Chondrocyte (in vitro differentiated cells): ENCODE measurements at places on chromosomes 12 and 14.

GRCh38 chr14:86770186-86770585, 1222.8 kb downstream of the GALC start:
- no peaks in the 10 kb centered on the region for H3K27me3 ChIP-seq
- no peak for DNase-seq
- no peak overlapping the region for H3K27ac ChIP-seq
- no peak overlapping the region for H3K4me3 ChIP-seq
- no peaks in the 10 kb centered on the region for H3K36me3 ChIP-seq
- H3K4me1 ChIP-seq, result peaks cover 9% of the 10 kb centered on the region

- DNase-seq, result no peak
- H3K4me3 ChIP-seq, result peak overlapping the region; percentile 23
- H3K27me3 ChIP-seq, result no peaks in the 10 kb centered on the region
Measured at GRCh38 chr12:120257041-120257821, 8.3 kb downstream of the PXN start.

- peak overlapping the region; percentile 73 for H3K27ac ChIP-seq
- DNase-seq, result no peak
- H3K36me3 ChIP-seq, result no peaks in the 10 kb centered on the region
- H3K27me3 ChIP-seq, result no peaks in the 10 kb centered on the region
- peaks cover 77% of the 10 kb centered on the region for H3K4me1 ChIP-seq
- no peak overlapping the region for H3K4me3 ChIP-seq
Measured at GRCh38 chr14:71399057-71399487, 491.8 kb downstream of the PCNX1 start.

- peaks cover 50% of the 10 kb centered on the region for H3K4me1 ChIP-seq
- H3K27ac ChIP-seq, result peak overlapping the region; percentile 100
- no peak for DNase-seq
- H3K36me3 ChIP-seq, result no peaks in the 10 kb centered on the region
Measured at GRCh38 chr12:93379326-93379980, 1.7 kb downstream of the NUDT4 start.

DNA sequence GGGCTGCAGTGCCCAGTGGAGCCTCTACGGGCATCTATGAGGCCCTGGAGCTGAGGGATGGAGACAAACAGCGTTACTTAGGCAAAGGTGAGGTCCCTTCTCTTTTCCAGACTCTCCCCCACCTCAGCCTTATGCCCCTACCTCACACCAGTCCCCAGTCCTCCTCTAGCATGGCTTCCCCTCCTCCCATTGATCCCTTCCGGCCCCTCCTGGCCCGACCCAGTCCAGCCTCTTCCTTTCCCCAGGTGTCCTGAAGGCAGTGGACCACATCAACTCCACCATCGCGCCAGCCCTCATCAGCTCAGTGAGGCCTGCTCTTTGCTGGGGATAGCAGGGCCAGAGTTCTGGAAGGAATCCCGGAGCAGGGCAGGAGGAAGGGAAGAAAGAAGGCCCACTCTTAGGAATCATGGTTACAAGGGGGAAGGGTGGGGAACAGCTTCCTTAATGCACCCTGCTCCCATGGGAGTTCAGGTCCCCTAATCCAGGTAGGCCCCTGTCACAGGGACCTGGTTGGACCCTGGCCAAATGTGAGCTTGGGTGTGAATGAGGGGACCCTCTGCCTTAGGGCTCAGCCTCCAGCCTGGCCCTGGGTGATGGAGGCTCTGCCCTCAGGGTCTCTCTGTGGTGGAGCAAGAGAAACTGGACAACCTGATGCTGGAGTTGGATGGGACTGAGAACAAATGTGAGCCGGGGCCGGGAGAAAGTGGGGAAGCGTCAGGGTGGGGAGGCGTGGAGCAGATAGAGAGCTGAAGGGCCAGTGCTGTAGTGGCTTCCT, 2.2 kb downstream of the ENO2 start:
- H3K27me3 ChIP-seq, result no peaks in the 10 kb centered on the region
- peak overlapping the region; percentile 45 for H3K4me3 ChIP-seq
- peak; percentile 73 for DNase-seq
- H3K36me3 ChIP-seq, result peaks cover 9% of the 10 kb centered on the region
- H3K4me1 ChIP-seq, result peaks cover 31% of the 10 kb centered on the region

- no peak overlapping the region for H3K27ac ChIP-seq
- H3K4me1 ChIP-seq, result no peaks in the 10 kb centered on the region
- H3K36me3 ChIP-seq, result peaks cover 22% of the 10 kb centered on the region
Measured at GRCh38 chr14:77738559-77739250, 22.3 kb downstream of the SNW1 start.

- H3K36me3 ChIP-seq, result no peaks in the 10 kb centered on the region
- H3K27ac ChIP-seq, result no peak overlapping the region
- DNase-seq, result no peak
- H3K4me3 ChIP-seq, result no peak overlapping the region
- H3K4me1 ChIP-seq, result no peaks in the 10 kb centered on the region
- H3K27me3 ChIP-seq, result peaks cover 53% of the 10 kb centered on the region
Measured at GRCh38 chr14:67722293-67722692, 20.6 kb downstream of the RDH12 start.

- H3K27me3 ChIP-seq, result no peaks in the 10 kb centered on the region
- peaks cover 61% of the 10 kb centered on the region for H3K4me1 ChIP-seq
- DNase-seq, result no peak
Measured at GRCh38 chr12:95201056-95201670, 16.1 kb downstream of the FGD6 start.

- peaks cover 19% of the 10 kb centered on the region for H3K4me1 ChIP-seq
- no peak for DNase-seq
- H3K27ac ChIP-seq, result peak overlapping the region; percentile 95
- no peaks in the 10 kb centered on the region for H3K36me3 ChIP-seq
- H3K4me3 ChIP-seq, result peak overlapping the region; percentile 90
- H3K27me3 ChIP-seq, result no peaks in the 10 kb centered on the region
Measured at GRCh38 chr12:57935331-57935730, 6.0 kb upstream of the ATP23 start.

GRCh38 chr12:52151837-52152783, 39.7 kb downstream of the KRT80 start:
- H3K27ac ChIP-seq, result peak overlapping the region; percentile 65
- H3K36me3 ChIP-seq, result no peaks in the 10 kb centered on the region
- H3K4me3 ChIP-seq, result no peak overlapping the region
- H3K27me3 ChIP-seq, result no peaks in the 10 kb centered on the region
- DNase-seq, result no peak

DNA sequence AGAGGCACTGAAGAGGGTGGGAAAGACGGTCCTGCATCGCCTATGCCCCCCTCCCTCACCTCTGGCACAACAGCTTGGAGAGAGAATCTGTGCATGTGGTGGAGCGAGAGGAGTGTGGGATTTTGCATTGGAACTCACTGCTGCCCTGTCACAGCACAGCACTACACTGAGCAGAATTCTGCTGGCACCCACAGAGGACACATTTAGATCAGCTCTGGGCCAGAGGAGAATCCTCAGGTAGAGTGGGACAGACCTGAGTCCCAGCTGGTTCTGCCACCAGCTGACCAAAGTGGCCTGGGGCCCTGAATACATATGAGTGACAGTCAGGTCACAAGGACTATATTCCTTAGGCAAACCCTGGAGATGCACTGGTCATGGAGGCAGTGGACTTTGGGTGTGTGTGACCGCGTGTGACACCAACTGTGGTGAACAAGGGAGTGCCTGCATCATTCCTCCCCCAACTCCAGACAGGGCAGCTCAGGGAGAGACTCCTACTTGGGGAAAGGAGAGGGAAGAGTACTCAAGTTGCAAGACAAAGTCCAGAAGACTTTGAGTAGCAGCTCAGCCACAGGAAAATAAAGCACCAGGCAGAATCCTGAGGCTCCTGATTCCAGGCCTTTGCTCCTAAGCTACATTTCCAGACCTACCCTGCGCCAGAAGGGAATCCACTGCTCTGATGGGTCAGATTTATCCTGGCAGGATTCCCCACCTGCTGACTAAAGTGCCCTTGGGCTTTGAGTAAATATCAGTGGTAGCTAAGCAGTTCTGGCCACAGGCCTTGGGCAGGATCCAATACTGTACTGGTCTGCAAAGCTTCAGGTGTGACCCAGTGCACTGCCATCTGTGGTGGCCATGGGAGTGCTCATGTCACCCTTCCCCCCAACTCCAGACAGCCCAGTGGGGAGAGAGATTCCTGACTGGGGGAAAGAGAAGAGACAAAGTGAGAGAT, 10.6 kb upstream of the ACOT1 start:
- peaks cover 7% of the 10 kb centered on the region for H3K4me1 ChIP-seq
- no peak for DNase-seq
- H3K27ac ChIP-seq, result peak overlapping the region; percentile 13
- no peak overlapping the region for H3K4me3 ChIP-seq
- no peaks in the 10 kb centered on the region for H3K27me3 ChIP-seq

DNA sequence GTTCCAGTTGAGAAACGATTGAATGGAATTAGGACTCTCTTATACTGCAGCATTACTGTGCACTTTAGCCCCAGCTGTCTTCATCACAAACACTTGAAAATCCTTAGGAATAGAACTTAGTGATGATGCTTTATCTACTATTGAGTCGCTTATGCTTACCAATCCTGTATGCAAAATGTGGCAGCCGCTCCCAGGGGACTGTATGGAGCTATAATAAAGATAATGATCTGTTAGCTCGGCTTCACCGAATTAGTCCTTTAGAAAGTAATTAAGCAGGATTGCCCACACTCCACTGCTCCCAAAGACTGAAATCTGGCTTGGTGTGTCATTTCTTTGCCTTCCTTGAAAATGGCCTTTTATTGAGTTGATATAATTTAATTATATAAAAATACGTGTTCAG, 10.6 kb downstream of the EML1 start:
- H3K27me3 ChIP-seq, result no peaks in the 10 kb centered on the region
- H3K4me1 ChIP-seq, result peaks cover 19% of the 10 kb centered on the region
- H3K27ac ChIP-seq, result no peak overlapping the region
- H3K4me3 ChIP-seq, result no peak overlapping the region
- H3K36me3 ChIP-seq, result no peaks in the 10 kb centered on the region

GRCh38 chr12:123971449-123971769, 1.2 kb downstream of the CCDC92 start:
- peak overlapping the region; percentile 94 for H3K27ac ChIP-seq
- peak overlapping the region; percentile 89 for H3K4me3 ChIP-seq
- no peaks in the 10 kb centered on the region for H3K27me3 ChIP-seq
- no peak for DNase-seq
- H3K36me3 ChIP-seq, result peaks cover 5% of the 10 kb centered on the region

GRCh38 chr12:9651265-9651729, 18.2 kb upstream of the CLEC2D start:
- H3K4me3 ChIP-seq, result no peak overlapping the region
- H3K36me3 ChIP-seq, result peaks cover 11% of the 10 kb centered on the region
- peak overlapping the region; percentile 95 for H3K27ac ChIP-seq
- H3K27me3 ChIP-seq, result no peaks in the 10 kb centered on the region
- DNase-seq, result no peak

DNA sequence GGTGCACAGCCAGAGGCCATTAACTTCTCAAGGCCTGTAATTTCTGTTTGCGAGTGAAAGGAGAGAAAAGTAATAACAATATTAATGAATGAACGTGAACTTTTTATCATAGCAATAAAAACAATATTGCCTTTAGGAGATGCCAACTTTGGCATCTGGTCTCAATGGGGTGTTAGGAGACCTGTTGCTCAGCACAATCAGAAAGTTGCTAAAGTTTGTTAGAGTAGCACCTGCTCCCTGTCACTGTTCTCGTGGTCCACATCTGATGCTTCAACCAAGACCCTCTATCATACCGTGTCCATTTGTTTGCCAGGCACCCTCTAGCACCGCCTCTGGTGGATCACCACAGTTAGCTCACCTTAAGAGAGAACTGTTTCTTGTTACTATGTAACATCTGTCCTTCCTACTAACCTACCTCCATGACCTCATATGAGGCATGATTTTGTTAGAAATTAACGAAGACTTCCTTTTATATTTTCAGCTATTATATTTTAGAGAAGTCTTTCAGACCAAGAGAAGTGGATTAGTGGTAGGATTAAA, 12.5 kb upstream of the CLEC4E start:
- H3K27ac ChIP-seq, result no peak overlapping the region
- no peaks in the 10 kb centered on the region for H3K36me3 ChIP-seq
- H3K4me3 ChIP-seq, result no peak overlapping the region
- H3K27me3 ChIP-seq, result peaks cover 2% of the 10 kb centered on the region
- DNase-seq, result no peak

DNA sequence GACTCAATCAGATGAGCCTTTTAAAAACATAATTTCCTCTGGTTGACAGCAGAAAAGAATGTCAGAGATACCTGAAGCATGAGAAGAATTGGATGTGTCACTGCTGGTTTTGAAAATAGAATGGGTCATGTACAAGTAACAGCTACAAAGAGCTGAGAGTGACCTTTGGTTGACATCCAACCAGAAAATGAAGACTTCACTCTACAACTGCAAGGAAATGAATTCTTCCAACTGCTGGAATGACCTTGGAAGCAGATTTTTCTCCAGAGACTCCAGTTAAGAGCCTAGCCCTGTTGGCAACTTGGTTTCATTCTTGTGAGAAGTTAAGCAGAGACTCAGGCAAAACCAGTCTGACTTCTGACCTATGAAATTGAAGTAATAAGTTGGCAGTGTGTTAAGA, 505.9 kb downstream of the SLC16A7 start:
- H3K4me1 ChIP-seq, result no peaks in the 10 kb centered on the region
- H3K4me3 ChIP-seq, result no peak overlapping the region
- no peak for DNase-seq
- no peak overlapping the region for H3K27ac ChIP-seq
- H3K36me3 ChIP-seq, result peaks cover 1% of the 10 kb centered on the region

DNA sequence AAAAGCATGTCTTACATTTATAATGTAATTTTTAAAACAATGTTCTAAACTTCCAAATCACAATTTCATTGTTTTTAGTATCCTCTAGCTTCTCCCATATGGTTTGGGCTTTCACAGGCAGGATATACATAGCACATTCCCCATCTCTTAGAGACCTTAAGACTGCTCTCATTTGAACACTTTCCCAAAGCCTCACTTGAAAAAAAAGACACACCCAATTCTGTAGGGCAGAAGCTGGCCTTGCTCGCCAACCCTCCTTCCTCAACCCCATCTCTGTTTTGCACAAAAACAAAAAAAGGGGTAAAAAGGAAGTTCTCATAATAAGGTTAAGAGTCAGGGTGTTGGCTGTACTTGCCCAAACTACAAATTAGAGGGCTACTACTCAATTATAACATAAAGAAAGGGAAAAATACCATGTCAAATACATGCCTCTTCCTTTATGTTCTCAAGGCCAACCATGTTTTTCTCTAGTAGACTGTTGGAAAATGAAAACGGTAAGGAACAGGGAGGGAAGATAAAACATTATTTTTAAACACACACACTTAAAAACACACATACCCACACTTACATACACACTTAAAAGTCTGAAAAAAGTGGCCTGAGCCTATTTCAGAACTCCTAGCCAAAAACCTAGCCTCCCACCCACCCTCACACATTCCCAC, 9.9 kb upstream of the KANSL2 start:
- H3K27me3 ChIP-seq, result no peaks in the 10 kb centered on the region
- H3K27ac ChIP-seq, result peak overlapping the region; percentile 79
- no peak overlapping the region for H3K4me3 ChIP-seq
- DNase-seq, result no peak
- H3K36me3 ChIP-seq, result peaks cover 38% of the 10 kb centered on the region

DNA sequence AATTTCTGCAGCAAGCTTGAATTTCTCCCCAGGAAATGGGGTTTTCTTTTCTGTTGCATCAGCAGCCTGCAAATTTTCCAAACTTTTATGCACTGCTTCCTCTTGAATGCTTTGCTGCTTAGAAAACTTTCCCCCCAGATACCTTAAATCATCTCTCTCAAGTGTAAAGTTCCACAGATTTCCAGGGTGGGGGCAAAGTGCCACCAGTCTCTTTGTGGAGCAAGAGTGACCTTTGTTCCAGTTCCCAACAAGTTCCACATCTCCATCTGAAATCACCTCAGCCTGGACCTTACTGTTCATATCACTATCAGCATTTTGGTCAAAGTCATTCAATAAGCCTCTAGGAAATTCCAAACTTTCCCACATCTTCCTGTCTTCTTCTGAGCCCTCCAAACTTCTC, 241.6 kb upstream of the TMTC1 start:
- H3K4me1 ChIP-seq, result peaks cover 67% of the 10 kb centered on the region
- peak overlapping the region; percentile 89 for H3K27ac ChIP-seq
- no peaks in the 10 kb centered on the region for H3K27me3 ChIP-seq
- H3K4me3 ChIP-seq, result no peak overlapping the region
- no peak for DNase-seq
- peaks cover 3% of the 10 kb centered on the region for H3K36me3 ChIP-seq
